NCI-H1092 (cell line): ENCODE measurements at places on chromosomes 5 and 9.

DNA sequence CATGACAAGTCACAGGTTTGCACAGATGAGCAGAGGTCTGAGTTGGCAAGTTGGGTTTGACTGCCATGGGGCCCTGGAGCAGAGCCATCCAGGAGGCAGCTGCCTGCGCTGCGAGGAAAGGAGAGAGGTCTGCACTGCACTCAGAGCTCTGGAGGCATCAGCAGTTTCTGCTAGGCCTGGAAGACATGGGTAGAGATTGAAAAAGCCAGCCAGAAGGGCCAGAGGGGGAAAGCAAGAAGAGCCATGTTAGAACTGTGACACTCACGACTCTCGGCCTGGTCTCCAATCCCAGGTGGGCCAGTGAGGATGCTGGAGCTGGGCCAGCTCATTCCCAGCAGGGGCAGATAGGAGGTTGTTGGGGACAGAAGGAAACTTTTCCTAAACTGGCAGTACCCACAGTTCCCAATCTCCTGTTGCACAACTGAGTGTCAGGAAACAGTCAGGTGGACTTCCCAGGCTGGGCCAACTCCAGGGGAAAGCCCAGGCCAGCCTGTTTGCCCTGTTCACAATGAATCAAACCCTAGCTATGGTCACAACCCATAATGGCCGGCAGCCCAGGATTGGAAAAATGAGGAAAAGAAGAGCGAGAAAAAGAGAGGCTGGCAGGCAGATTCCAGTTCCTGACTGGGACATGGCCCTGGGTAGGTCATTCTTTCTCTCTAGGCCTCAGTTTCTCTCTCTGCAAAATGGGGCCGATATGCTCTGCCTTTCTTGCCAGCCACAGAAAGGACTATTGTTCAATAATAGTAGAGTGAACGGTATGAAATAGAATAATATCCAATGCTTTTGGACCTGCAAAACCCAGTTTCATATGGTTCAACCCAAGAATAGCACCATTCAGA is 7.8 kb upstream of the ORM1 start:
- no peak for DNase-seq

GRCh38 chr5:156534085-156534484 is 207.1 kb downstream of the SGCD start:
- DNase-seq: no peak

DNA sequence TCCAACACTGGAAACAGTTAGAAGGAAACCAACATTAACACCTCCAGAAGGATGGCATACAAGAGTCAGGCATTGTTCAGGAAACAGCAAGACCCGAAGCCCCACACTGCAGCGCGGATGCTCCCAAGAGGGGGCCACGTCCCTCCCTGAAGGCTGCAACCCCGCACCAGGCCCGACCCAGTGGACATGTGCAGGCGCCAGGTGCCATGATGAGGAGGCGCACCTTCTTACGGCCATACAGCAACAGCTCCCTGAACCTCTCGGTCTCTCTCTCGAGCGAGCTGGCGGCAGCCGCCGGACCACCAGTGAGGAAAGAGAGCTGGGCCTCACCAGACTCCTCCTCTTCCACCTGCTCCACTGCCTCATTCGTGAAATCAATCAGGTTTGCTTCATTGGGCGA is 20.2 kb downstream of the SEC16A start:
- no peak for DNase-seq

- DNase-seq: no peak
Observed at GRCh38 chr9:112863214-112863613, 27.5 kb downstream of the SLC46A2 start.

DNA sequence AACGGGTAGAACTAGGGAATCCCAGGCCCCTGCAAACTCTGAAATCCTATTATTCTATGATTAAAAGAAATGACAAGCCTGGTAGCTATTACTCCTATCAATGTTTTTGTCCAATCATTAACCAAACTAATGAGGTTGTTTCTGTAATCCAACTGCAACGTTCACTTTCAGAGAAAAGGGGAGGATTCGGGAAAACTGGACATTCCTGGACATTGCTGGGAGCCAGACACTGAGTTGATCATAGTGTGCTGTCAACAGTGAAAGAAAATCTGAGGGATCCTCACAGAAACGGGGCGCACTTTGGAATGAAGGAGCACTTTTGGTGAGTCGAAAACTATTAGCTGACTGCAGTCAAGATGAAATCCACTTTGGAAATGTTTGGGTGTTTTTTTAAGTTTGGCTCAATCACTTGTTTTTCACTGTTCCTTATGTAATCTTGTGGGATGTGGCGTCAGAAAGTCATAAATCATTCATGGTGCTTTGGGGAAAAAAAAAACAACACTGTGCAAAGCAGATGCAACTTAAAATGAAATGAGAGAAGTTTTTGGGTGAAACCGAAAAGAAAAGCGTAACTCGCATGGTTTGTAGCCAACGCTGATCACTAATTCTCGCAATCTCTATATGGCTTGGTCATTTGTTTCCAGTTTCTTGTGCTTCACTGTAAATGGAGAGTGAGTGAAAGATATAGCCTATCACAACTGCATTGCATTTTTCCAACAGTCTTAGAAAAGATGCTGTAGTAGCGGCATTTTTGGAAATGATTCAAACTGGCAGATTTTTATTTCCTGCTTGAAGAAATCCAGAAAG is 51.2 kb upstream of the ADRA1B start:
- no peak for DNase-seq

- DNase-seq: peak; percentile 33
Observed at GRCh38 chr9:38227656-38228055, 158.6 kb upstream of the SHB start.

DNA sequence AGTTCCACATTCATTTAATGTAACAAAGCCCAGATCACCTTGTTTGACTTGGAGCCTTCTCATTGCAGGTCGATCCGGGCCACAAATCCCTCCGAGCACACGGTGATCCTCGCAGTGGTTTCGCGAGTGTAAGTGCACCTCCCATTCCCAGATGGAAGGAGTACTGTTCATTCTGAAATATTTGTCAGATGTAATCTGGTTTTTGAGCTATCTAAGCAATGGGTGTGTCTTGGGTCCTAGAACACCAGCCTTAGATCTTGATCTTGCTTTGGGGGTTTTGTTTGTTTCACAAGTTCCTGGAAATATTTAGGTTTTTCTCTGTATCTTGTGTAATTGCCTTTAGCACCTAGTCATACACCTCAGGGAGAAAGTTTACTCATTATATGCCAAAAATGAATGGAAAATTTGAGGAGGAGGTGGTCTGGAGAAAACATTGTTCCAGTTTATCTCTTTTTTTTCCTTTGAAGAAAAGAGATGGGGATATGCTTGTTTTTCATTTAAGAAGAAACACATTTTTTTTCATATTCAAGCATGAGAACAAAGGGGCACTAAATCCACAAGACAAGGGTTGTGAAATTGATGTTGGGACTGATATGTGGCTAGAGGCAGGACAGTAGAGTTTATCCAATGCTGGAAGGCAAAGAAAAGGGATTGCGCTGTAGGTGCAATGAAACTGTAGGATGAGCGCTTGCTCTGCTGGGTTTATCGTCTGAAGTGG is 118.6 kb downstream of the PDE8B start:
- DNase-seq: no peak

DNA sequence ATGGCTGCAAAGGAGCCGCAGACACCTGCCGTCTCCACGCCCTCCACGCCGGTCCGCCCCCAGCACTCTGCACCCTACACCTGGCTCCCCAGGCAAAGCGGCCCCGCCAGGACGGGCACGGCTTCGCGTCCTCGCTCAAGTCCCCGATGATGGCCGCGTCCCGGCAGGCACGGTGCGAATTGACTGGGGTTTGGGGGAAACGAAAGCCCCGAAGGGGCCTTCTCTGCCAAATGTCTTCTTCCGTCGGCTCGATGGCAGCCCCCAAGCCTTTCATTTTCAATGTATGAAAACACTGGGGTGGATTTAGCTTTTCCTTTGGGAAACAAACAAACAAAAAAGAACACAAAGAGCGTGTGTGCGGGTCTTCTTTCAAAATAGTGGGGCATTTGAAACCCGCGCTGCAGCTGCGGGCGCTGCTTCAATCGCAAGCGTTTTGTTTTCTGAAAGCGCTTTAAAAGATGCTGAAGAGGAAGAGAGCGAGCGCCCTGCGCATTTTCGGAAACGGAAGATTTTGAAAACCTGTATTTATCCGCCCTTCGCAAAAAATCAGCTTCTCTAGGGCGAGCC is 160.0 kb downstream of the RMI1 start:
- peak; percentile 52 for DNase-seq

DNA sequence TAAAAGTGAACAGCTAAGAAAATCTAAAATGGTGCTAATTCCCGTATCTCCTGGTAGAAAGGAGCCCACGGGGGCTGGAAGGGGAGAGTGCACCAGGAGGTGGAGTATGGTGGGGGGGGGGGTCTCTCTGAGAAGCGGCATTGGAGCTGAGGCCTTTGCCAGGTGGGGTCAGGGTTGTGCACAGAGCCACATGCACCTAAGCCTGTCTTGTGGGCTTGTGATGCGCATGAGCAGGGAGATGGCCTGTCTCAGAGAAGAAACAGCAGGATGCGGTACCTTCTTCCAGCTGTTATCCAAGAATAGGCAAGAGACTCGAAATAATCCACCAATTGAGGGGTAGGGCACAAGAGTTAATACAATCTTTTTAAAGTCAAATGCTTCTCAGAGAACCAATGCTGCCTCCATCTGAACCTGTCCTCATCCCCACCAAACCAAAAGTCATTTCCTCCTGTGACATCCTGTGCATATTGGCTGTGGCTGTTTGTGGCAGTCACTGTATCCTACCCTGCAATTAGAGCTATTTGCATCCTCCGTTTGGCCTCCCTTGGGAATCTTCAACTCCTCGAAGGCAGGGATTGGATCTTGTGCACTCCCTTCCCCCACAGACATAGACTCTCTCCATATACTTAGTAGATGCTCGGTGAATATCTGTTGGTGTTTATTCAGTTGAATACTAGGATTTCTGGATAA is 45.4 kb downstream of the FGF1 start:
- DNase-seq: no peak

DNA sequence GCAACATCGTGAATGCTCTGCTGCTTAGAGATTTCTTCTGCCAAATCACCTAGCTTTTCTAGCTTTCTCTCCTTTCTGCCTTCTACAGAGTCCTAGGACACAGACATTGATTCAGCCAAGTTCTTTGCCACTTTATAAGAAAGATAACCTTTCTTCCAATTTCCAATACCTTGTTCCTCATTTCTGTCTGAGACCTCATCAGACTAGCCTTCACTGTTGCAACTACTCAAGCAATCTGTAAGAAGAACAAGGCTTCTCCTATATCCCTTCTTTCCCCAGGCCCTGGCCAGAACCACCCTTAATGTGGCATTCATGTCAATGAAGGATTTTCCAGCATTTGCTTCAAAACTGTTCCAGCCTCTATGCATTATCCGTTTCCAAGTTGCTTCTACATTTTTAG is 24.3 kb downstream of the FBXO10 start:
- no peak for DNase-seq

DNA sequence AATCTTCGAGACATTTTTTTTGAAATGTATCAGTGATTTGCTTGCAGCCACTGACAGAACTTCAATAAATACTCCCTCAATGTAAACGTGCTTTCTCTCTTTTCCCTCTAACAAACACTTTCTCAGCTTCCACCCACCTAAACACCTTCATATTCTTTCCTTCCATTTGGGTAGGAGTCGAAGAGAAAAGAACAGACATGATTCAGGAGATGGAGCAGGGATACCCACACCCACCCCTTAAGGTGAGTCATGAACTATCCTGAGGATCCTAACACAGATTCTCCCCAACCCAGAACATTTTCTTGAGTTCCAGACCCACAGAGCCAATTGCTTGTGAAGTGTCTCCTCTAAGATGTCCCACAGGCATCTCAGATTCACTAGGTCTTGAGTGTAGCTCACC is 488.8 kb downstream of the CDK5RAP2 start:
- no peak for DNase-seq

DNA sequence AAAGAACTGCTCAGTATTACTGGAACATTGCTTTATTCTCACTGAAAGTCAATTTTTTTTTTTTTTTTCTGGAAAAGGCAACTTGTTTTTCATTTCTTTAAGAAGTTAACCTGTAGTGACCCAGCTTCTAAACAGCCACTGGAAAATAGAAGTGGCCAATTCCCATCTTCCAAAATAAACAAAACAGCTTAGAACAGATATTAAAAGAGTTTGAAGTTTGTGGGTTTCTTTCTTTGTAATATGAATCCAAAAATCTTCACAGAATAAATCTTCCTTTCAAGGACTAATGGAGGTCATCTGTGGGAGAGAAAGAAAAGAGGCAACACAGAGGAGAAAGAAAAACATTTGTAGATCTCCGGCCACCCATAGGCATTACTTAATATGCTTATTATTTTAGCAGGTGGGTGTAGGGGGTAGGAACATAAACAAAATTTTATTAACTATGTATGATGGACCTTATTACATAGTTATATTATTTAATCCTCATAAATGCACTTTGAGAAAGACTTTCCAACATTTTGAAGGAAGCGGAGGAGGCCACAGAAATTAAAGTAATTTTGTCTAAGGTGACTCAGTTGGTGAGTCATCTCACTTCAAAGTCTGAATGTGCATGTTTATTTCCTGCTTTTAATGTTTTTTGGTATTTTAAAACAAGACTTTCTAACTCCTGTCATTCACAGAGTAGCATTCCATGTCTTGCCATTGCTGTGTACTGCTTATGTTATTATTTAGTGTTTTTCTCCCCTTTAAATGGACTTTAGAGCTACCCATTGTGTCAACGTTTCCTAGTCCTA is 1791.8 kb upstream of the WWC1 start:
- no peak for DNase-seq

- no peak for DNase-seq
Observed at GRCh38 chr9:86241216-86241615, 18.2 kb downstream of the C9orf153 start.
